ENCODE measurements at places on chromosomes 3 and 15. TPM values are rescaled to one million over a fixed set of nuclear protein-coding genes. Genes with fewer than 3 reads are reported as not detected.

DNA sequence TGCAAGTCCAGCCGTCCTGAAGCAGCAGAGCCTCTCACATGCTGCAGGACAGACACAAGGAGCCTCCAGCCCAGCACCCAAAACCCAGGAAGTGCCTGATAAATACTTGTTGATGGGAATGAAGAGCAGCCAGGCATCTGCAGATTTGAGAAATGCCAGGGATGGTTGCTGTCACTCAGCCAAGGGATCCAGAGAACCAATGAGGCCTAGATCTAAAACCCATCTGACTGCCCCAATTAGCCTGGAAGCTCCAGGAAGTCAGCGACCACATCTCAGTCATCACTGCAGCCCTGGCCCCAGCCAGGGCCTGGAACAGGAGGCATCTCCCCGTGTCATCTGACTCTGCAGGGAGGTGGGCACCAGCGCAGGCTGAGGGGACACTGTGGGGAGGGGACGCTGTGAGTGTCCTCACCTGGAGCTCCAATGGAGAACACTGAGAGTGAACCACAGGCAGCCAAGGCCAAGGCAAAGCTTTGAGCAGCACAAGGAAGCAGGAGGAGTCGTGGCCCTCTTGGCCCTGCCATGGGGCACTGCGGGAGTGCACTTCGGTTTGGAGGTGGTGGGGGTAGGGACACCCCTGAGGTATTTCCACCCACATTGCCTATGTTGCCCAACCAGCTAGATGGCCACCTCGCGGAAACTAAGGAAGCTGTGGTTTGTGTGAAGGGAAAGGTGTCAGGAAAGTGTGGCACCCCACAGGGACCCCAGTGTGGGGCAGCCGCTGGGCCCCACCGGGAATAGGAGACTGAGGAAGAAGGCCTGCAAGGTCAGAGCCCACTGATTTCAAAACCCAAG is 229.5 kb downstream of the VPS13C start:
- H3K4me1 ChIP-seq, result peaks cover 2% of the 10 kb centered on the region
- H3K4me3 ChIP-seq, result no peak overlapping the region
- no peak for DNase-seq
- H3K36me3 ChIP-seq, result no peaks in the 10 kb centered on the region
- peaks cover 18% of the 10 kb centered on the region for H3K27me3 ChIP-seq

DNA sequence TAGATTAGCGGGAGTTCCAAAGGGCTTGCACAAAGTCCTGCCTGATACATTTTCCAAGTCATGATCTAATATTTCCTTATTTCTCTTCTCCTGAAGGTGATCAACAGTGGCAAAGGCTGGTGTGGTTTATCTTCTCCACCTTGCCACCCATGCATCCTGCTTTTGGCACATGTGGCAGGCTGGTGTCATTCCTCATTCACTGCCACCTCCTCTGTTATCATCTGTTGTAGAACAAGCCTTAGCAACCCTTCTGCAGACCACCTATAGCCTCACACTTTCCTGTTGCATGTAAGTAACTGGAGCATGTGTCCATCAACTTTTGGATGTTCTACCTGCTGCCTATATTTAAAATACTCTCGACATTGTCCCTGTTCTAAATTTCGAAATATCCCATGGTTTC is 294.1 kb downstream of the ZBTB20 start:
- H3K4me3 ChIP-seq, result no peak overlapping the region
- H3K4me1 ChIP-seq, result no peaks in the 10 kb centered on the region
- DNase-seq, result no peak
- no peaks in the 10 kb centered on the region for H3K36me3 ChIP-seq

ARGFX gene
- not detected for total RNA-seq

TNFAIP8L3 gene
- 1.8 TPM for total RNA-seq

DNA sequence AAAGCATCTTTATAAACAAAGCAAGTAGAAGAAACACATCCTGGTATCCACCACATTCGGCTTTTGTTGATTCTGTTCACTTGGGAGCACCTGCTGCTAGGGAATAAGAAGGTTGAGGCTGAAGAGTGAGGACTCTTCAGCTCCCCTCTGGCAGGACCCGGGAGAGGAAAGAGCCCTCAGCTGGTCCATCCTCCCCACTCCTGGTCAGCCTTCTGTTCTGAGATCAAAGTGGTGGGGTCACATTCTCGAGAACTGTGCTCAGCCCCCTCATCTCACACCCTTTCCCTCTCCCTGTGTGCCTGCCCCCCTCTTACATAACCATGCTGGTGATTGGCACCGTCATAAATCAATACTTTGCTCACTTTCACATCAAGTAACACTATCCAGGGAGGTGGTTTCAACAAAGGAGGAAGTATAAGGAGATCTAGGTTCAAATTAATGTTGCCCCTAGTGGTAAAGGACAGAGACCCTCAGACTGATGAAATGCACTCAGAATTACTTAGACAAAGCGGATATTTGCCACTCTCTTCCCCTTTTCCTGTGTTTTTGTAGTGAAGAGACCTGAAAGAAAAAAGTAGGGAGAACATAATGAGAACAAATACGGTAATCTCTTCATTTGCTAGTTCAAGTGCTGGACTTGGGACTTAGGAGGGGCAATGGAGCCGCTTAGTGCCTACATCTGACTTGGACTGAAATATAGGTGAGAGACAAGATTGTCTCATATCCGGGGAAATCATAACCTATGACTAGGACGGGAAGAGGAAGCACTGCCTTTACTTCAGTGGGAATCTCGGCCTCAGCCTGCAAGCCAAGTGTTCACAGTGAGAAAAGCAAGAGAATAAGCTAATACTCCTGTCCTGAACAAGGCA is at the start of gene NR1I2:
Gene NR1I2, plus strand, starts transcription at position 772 of the 869 bp plus-strand sequence.
- H3K4me1 ChIP-seq, result peaks cover 6% of the 10 kb centered on the region
- H3K36me3 ChIP-seq, result no peaks in the 10 kb centered on the region
- H3K27ac ChIP-seq, result no peak within 1 kb of the TSS
- no peak for DNase-seq

- H3K27me3 ChIP-seq, result no peaks in the 10 kb centered on the region
- H3K36me3 ChIP-seq, result no peaks in the 10 kb centered on the region
- no peaks in the 10 kb centered on the region for H3K4me1 ChIP-seq
- DNase-seq, result no peak
- no peak overlapping the region for H3K4me3 ChIP-seq
Measured at GRCh38 chr15:97708252-97708651, 252.3 kb upstream of the ARRDC4 start.

EPHB1 gene
- 0.71 TPM for total RNA-seq

CHRNB4 gene
- not detected for total RNA-seq

ZWILCH gene
- total RNA-seq, result 33.0 TPM

GRCh38 chr3:127735767-127736693 is 63.3 kb downstream of the ABTB1 start:
- H3K36me3 ChIP-seq, result no peaks in the 10 kb centered on the region
- H3K4me1 ChIP-seq, result peaks cover 9% of the 10 kb centered on the region
- H3K27ac ChIP-seq, result no peak overlapping the region

DNA sequence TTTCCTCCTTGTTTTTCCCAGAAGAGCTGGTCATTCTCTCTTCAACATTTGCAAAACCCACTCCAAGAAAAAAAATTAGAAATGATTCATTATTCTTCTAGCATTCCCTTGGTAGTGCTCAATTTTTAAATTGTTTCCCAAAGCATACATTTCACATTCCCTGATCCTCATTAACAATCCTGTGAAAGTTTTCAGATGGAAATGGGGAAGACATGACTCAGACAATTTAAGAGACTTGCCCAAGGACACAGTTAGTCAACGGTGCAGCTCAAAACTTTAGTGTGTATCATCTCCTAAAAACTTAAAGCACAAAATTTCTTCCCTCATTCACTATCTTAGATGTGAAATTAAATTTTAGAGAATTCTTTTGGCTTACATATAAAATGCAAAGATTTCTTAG is 17.1 kb upstream of the ABI3BP start:
- no peak for DNase-seq
- no peak overlapping the region for H3K4me3 ChIP-seq
- H3K27ac ChIP-seq, result no peak overlapping the region
- H3K36me3 ChIP-seq, result no peaks in the 10 kb centered on the region
- H3K27me3 ChIP-seq, result no peaks in the 10 kb centered on the region
- no peaks in the 10 kb centered on the region for H3K4me1 ChIP-seq

MINAR1 gene
- 0.55 TPM for total RNA-seq

TMEM207 gene
- total RNA-seq, result not detected

DNA sequence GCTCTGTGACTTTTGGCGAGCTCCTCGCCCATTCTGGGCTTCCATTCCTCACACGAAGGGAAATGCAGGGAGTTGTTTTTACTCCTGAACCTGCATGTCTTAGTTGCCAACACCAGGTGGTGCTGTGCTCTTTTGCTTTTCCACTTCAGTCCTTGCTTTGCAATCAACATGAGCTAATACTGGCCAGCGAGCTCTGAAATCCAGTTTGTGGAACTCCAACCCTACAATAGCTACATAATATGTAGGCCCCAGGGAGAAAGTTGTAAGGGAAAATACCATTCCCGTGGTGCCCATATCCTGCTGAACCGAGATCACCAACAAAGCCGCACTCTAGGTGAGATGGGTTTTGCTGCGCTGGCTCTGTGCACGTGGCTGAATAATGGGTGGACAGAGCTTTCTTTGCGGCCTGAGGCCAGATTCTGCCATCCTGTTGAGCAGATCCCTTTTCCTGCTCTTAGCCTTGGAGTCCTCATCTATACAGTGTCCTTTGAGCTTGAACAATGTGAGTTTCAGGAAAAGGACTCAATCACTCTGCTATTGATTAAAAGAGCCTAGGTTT is 25.0 kb downstream of the LSM3 start:
- H3K36me3 ChIP-seq, result peaks cover 20% of the 10 kb centered on the region
- H3K4me1 ChIP-seq, result no peaks in the 10 kb centered on the region
- no peak overlapping the region for H3K27ac ChIP-seq
- no peaks in the 10 kb centered on the region for H3K27me3 ChIP-seq
- DNase-seq, result peak; percentile 18

DNA sequence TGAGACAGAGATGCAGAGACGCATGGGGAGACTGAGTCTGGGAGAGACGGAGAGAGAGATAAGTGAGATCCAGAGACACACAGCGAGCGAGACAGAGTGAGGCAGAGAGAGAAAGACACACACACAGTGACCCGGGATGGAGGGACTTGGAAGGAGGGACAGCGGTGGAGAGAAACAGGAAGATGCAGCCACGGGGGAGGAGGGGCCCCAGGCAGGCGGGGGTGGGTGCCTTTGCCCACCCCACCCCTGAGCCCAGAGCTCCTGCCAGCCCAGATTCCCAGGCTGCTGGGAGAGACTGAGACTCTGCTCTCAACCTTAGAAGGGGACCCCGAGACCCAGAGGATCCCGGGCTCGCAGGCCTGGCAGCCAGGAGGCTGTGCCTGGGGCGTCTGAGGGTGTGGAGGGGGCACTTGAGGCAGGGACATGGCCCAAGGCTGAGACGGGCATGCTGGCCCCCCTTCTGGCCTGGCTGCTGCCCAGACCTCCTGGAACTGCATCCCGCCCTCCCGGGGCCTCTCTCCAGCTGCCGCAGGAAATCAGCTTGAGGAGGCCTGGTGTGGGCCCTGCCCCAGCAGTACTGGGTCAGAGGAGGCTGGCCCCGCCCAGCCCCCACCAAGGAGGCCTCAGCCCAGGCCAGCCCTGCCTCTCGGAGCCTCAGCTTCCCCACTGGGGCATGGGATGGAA is 18.1 kb downstream of the H1-8 start:
- H3K36me3 ChIP-seq, result no peaks in the 10 kb centered on the region
- H3K4me3 ChIP-seq, result no peak overlapping the region
- no peaks in the 10 kb centered on the region for H3K4me1 ChIP-seq

GRCh38 chr3:61562721-61563312 is 1.4 kb downstream of the PTPRG start:
- no peak overlapping the region for H3K27ac ChIP-seq
- peak overlapping the region; percentile 79 for H3K4me3 ChIP-seq
- H3K27me3 ChIP-seq, result peaks cover 54% of the 10 kb centered on the region
- peaks cover 6% of the 10 kb centered on the region for H3K4me1 ChIP-seq
- no peaks in the 10 kb centered on the region for H3K36me3 ChIP-seq

- H3K4me1 ChIP-seq, result no peaks in the 10 kb centered on the region
- no peak overlapping the region for H3K4me3 ChIP-seq
- DNase-seq, result no peak
- no peak overlapping the region for H3K27ac ChIP-seq
- H3K36me3 ChIP-seq, result no peaks in the 10 kb centered on the region
- peaks cover 26% of the 10 kb centered on the region for H3K27me3 ChIP-seq
Measured at GRCh38 chr3:159882367-159882766, 106.3 kb upstream of the IL12A start.

DNA sequence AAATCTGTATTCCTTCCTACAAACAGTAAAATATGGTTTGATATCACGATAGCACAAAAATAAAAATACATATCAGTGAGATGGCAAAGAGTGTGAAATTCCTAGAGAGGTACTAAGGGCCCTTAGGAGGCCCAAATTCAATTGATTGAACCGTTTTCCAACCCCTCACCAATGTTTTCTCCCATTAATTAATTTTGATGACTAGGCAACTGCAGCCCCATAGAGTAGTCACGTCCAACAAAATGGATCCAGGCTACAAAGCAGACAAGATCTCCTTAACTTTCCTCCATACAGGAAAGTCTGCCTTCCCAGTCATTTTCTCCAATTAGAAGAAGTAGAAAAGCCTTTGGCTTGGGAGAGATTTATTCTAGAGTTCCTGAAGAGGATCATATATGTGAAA is 193.9 kb downstream of the PLOD2 start:
- no peak overlapping the region for H3K4me3 ChIP-seq
- H3K27me3 ChIP-seq, result no peaks in the 10 kb centered on the region
- H3K27ac ChIP-seq, result no peak overlapping the region
- no peaks in the 10 kb centered on the region for H3K4me1 ChIP-seq
- no peak for DNase-seq
- no peaks in the 10 kb centered on the region for H3K36me3 ChIP-seq

RPL35A gene
- 1,338 TPM for total RNA-seq

Data from activated T-helper 2 cell treated with anti-CD3 and anti-CD28 coated beads, Interferon-gamma antibody, Interleukin-2, Interleukin-4, amounts not matched to agents 10 μg/mL and 5 μg/mL and 100 μg/mL, durations not matched to agents 14 hours and 24 hours and 36 hours (primary cell).